ENCODE measurements at places on chromosomes 2 and 18. TPM values are rescaled to one million over a fixed set of nuclear protein-coding genes. Genes with fewer than 3 reads are reported as not detected.

DNA sequence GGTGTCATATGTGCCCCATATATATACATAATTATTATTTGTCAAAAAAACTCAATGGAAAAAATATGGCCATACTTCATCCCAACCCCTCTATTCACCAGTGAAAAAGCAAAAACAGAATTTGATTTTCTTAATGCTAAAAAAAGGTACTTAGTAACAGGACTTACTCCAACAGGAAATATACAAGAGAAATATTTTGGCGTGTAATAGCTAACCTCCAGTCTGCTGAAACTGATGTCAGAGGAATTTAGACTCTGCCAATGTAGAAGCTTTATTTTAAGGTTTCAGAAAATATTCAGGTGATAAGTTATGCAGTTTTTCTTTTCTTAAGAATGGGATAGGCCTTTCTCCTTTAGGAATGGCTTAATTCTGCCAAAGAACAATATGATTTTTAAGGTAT, 72.6 kb downstream of the TMEFF2 start:
- DNase-seq: no peak

- DNase-seq: no peak
These were observed 3.3 kb downstream of the CDK15 start for GRCh38 chr2:201809633-201810032.

GRCh38 chr2:181411105-181411849, 45.9 kb upstream of the ITGA4 start:
- DNase-seq: peak; percentile 92

DNA sequence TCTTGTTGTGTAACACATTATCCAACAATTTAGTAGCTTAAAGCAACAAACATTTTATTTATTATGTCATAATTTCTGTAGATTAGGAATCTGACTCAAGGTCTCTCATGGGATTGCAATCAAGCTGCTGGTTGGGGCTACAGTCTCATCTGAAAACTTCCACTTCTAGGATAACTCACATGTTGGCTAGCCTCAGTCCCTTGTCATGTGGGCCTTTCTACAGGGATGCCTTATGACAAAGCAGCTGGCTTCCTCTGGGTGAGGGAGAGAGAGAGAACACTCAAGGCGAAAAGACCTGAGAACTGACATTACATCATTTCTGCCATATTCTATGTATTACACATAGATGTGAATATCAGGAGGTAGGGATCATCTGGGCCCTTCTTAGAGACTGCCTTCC, 317.9 kb upstream of the VRK2 start:
- DNase-seq: no peak

Gene C2orf80
- not detected for total RNA-seq

DNA sequence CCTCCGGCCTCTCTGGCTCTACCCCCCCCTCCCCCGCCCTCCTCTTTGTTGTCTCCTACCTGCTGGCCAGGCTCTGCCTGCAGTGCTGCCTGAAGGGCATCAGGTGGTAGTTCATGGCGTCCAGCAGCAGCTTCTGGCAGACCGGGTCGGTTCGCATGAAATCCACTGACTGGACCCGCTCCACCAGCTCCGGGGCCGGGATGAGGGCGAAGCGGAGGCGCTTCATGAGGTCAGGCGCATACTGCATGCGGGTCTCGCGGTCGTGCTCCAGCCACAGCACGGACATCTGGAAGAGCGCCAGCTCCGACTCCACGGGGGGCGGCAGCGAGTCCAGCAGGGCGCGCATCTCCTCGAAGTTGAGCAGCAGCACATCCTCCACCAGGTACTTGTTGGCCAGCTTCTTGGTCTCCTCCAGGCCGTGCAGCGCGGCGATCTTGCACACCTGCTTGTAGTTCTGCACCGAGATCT, 3.2 kb downstream of the KLHL14 start:
- peak; percentile 82 for DNase-seq

Gene NRP2
- total RNA-seq: 49.9 TPM

Gene HAT1
- 34.4 TPM for total RNA-seq

- DNase-seq: no peak
These were observed 523.6 kb upstream of the TMEFF2 start for GRCh38 chr2:192718340-192718739.

- DNase-seq: no peak
These were observed 199.6 kb upstream of the HNMT start for GRCh38 chr2:137764646-137765045.

DNA sequence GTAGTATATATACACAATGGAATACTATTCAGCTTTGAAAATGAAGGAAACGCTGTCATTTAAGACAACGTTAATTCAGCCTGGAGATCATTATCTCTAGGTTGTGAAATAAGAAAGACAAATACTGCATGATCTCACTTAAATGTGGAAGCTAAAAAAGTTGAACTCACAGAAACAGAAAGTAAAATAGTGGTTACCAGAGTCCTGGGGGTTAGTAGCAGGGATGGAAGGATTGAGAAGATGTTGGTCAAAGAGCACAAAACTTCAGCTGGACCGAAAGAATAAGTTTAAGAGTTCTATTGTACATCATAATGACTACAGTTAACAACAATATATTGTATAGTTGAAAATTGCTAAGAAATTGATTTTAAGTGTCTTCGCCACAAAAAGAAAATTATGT, 670.3 kb downstream of the NR4A2 start:
- DNase-seq: no peak

- peak; percentile 71 for DNase-seq
These were observed 178.3 kb upstream of the HDAC4 start for GRCh38 chr2:239579081-239579480.

Gene DYNAP
- total RNA-seq: 0.84 TPM

- peak; percentile 94 for DNase-seq
These were observed 43.7 kb downstream of the HDLBP start for GRCh38 chr2:241271706-241272302.

Gene ZNF638
- total RNA-seq: 219 TPM

GRCh38 chr2:234288974-234289455, 207.9 kb downstream of the ARL4C start:
- DNase-seq: peak; percentile 84

- DNase-seq: no peak
These were observed 89.7 kb downstream of the FARSB start for GRCh38 chr2:222566229-222566628.

DNA sequence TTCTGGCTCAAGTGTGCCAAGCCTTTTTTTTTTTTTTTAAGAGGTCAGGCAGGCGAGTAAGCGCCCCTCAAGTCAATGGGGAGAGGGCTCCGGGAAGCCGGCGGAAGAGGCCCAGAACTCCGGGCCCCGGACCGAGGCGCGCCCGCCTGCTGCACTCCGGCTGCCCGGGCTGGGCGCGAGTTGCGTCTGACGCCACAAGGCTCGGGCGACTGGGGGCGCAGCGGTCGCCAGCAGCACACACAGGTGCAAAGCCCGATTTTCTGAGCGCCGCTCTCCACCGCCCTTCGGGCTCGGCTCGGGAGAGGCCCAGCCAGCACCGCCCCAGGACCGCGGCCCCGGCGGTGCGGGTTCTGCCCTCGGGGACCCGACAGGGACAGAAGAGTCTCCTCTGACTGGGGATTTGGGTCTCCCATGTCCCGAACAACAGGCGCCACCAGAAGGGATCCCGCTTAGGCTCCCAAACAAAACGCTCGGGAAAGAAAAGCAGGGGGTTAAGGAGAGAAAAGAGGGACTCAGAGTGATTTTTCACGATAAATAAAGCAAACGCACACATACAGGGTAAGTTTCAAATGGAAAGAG, 787 bp downstream of the ERBB4 start:
- DNase-seq: peak; percentile 76

Gene IL18RAP
- total RNA-seq: 34.9 TPM

Gene SUMO1
- total RNA-seq: 65.8 TPM

DNA sequence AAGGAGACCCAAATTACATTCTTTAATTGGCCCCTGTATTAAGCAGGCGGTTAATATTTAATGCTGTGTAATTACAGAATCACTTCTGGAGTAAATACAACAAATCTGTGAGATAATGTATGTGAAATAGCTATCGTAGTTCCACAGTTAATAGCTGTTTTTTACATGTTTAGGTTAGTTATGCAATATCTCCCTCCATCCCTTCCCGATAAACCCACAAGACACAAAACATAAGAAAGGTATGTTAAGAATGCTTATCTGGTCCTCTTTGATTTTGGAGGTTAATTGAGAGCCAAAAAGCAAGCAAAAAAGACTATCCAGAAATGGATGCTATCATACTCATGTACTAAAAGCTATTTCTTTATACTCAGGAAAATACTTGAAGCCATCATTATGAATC, 49.1 kb downstream of the ZNF638 start:
- no peak for DNase-seq

- no peak for DNase-seq
These were observed 42.4 kb upstream of the BIN1 start for GRCh38 chr2:127149384-127149783.

Gene CDK15
- total RNA-seq: not detected

Gene STPG4
- total RNA-seq: 0.89 TPM

DNA sequence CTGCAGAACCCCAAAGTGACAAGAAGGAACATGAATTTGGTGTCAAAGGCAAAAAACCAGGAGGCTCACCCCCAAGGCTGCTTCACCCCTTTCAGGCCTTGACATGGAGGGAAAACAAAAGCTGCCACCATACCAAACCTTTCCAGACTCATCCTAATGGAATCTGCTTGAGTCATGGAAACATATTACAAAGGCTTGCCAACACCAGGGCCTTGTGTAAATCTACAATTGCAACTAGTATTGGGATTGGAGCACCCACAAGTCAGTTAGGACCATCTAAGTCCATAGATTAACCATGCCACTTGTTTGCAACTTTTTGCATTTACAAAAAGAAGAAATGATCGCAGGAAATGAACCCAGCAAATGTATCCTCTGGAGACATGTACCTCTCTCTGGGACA, 297.6 kb downstream of the CDCA7 start:
- DNase-seq: no peak

Gene VSNL1
- not detected for total RNA-seq

- no peak for DNase-seq
These were observed 254.4 kb upstream of the CHAC2 start for GRCh38 chr2:53513167-53513666.

Gene TTC21B
- 25.4 TPM for total RNA-seq

GRCh38 chr18:28793901-28794300, 617.0 kb upstream of the CDH2 start:
- no peak for DNase-seq

DNA sequence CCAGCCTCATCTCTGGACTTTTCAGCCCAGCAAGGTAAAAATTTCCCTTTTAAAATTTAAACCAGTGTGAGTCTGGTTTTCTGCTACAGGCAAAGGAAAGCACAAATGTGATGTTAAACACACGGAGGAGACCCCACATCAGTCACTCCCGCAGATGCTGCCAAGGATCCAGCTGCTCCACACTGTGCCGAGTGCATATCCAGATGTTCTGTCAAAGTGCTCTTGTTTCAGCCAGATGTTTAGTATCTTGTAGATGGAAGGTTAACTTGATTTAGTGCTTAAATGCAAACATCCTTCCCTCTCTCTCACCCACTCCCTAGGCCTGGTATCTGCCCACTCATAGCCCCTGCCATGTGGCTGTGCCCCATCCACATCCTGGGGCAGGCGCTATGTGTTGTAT, 15.8 kb upstream of the ATOH8 start:
- DNase-seq: no peak

- DNase-seq: no peak
These were observed 8.1 kb upstream of the ARHGAP15 start for GRCh38 chr2:143121079-143121478.

GRCh38 chr2:236627193-236627592, 57.6 kb downstream of the ACKR3 start:
- DNase-seq: peak; percentile 59

DNA sequence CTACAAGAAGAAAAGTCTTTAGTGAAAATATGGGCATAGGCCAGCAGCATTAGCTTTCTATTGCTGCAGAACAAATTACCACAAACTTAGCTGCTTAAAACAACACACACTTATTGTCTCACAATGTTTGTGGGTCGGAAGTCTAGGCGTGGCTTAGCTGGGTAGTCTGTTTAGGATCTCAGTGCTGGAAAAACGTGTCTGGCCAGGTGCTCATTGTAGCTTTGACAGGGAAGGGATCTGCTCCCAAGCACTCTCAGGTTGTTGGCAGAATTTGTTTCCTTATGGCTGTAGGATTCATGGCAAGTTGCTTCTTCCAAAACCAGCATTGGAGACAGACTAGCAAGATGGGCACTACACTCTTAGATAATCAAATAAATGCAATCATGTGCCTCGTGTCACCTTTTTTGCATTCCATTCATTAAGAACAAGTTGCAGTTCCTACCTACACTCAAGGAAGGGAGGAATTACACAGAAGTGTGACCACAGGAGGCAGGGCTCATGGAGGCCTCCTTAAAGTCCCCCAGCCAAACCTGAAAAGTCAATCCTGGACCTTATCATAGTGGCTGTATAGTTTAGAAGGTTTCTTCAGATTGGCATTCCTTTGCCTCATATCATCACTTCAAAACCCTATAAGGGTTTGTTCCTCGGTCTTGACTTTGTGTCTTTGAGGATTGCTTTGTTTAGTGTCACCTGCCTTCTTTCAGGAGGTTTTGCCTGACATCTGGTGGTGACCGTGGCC, 17.3 kb downstream of the MRPL30 start:
- DNase-seq: no peak

Gene C2orf15
- 1.2 TPM for total RNA-seq

DNA sequence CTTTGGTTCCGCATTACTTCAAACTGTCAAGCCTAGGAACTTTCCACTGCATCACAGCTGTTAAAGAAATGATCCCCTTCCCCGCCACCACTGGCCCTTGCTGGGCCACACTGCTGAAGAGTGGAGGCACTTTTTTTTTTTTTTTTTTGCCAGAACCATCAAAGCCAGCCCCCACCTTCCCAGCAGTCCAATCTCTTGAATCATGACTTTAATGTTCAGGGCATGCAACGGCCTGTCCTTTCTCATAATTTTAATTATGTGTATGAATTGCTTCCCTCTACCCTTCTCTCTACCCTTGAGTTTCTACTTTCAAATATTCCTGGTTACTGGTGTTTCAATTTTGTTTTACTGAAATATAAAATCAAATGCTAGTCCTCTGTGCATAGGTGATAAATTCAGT, 102.1 kb upstream of the LMAN1 start:
- DNase-seq: no peak

Gene PRKCE
- 17.3 TPM for total RNA-seq

DNA sequence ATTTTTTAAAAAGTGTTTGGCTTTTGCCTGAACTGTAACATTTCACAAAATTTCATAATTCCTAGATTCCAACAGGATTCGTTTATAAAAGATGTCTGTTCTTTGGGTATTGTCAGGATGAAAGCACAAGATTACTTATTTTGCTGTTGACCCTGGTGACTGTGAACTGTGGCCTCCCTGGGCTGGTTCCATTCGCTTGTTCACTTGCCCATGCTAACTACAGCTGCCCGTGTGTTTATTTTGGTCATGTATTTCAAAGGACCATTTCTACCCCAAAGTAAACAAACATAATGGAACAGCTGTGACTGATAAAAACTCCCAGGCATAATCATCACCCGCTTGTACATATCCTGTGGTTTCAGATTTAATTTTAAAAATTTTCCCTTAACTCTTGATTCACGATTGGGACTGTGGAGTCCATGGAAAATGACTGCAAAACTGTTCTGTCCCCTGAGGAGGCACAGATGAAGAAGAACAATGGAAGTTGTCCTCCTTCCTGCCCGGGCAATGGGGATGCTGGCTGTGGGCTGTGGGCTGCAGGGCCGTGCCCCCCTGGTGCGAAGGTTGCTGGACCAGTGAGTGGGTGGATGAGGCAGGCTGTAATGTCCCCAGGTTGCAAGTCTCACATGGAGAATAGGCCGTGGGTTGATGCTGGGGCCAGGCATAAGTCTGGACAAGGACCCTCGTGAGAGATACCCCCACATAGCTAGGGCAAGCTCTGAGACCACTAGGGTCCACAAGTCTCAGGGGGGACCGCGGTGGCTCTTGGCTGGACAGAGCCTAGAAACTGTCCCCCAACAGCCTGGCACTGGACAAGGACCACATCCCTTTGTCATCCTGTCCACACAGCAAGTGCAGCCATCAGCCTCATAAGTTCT, 28.9 kb upstream of the HDAC4 start:
- DNase-seq: no peak

- DNase-seq: no peak
These were observed 128.3 kb upstream of the SPATS2L start for GRCh38 chr2:200177971-200178911.
